RKO (cell line): ENCODE measurements at places on chromosomes 1 and 21.

DNA sequence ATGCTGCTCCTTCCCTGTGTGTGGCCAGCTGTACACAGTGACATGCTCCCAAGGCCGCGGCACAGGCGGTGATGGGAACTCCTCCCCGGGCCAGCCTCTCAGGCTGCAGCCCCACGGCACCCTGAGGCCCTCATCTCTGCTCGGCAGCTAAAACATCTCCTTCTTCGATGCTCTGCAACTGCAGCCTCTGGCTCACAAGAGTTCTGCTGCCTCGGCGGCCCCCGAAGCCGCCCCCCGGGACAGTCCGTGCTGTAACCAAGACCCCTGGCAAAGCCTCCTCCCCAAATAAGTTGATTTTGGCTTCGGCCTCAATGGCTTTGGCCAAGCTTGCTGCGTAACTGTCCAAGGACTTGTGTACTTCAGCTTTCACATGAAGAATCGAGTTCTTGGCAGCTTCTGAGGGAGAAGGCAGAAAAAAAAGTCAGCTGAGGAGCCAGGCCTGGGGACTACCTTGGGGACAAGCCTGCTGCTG is 51.3 kb downstream of the GPR161 start:
- DNase-seq: no peak

DNA sequence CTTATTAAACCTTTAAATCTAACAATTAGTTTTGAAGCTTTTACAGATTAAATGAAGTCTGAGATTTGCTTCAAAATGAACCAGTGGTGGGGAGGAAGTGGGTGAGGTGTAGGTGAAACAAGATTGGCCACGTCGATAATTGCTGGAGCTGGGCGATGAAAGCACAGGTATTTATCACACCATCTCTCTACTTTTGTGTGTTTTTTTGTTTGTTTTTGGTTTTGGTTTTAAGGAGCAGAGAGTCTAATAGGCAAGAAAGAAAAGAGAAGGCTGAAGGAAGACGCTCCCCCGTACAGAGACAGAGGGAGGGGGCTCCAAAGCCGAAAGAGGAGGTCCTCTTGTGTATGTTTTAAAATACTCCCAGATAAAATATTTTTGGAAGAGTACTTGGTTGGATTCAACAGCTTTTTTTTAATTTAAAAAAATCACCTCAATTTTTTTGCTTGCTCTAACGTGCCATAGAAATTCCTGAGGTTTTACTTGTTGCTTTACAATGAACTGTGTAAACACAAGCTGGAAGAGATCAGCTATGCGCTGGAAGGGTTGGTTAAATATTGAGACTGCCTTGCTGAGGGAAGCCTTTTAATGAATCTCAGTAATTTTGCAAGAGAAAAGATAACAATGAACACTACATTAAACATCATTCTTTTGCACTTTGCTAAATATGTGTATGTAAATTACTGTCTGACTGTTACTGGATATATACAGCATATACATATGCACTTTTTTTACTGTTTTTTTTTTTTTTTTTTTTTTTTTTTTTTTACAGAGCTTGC is 6.7 kb upstream of the LGALS8 start:
- DNase-seq: no peak

DNA sequence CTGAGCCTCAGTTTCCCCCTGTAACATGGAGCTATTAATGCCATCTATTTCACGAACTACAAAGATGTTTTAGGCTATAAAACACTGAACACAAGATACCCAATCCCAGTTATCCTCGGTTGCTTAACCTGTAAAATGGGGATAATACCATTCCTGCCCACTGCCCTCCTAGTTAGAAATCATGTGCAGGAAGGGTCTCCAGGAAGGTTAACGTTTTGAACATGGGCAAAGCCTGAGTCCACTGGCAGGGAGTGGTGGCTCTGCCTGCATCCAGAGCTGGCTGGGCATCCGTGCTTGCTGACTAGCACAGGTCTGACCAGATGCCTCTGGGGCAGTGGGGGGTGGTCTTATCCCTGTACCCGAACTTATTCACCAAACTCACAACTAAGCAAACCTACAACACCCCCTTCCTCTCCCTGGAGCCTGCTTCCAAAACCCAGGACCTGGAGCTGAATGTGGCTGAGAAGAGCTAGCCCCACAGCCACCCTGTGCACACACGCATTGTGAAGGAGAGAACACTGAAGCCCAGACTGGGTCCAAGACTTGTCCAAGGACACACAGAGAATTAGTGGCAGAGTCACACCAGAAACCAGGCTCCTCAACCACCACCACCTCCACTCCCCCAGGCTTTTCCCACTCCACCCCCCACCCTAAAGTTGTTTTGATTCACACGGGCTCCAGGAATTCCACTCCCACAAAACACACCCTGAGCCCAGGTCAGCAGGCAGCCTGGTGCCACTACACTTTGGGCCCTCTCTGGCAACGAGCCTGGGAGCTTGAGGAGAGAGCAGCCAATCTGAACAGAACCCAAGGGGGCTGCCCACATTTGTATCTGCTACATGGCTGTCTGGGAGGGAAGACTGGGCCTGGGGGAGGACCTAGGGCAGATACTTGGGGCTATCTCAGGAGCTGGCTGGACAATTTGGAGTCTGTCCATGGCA is 1.6 kb downstream of the E2F2 start:
- peak; percentile 48 for DNase-seq

DNA sequence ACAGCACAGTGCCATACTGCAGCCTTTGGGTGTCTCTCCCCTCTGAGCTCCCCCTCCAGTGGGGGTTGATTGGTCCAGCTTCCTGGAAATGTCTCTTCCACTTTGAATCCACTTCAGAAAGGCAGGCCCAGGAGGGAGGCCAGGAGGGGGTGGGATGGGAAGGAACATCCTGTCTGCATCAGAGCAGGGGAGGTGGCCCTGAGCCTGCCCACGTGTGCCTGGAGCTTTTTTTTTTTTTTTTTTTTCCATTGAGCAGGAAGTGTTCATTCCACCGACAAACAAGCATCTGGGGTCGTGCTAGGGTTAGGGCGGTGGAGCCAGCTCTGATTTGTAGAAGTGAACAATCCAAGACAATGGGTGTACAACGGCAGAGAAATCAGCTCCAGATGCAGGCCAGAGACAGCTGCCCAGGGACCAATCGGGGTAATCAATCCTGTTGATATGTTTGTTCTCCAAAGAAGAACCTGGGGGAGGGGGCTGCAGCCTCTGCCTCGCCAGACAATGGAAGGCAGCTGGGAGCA is 93.3 kb downstream of the SSBP3 start:
- DNase-seq: no peak

GRCh38 chr1:114669562-114670082 is at the start of gene DENND2C:
TSS of gene DENND2C (minus strand) at chr1:114670049. CDS start at chr1:114625984, 44,065 bp downstream.
- DNase-seq: no peak

DNA sequence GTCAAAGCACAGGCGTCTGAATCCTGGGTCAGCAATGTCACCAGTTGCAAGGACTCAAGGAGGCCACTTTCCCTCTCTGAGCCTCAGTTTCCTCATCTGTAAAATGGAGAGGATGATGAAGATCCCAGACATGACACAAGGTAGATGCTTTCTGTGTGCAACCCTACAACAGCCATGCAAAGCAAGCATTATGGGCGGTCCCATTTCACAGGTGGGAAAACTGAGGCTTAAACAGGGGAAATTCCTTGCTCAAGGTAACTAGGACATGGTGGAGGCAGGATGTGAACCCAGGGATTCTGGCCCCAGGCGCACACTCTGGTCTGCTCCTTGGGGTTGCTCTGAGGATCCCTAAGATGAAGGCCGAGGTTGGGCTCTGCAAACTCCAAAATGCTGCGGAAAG is 311.0 kb downstream of the PTPRU start:
- DNase-seq: no peak

DNA sequence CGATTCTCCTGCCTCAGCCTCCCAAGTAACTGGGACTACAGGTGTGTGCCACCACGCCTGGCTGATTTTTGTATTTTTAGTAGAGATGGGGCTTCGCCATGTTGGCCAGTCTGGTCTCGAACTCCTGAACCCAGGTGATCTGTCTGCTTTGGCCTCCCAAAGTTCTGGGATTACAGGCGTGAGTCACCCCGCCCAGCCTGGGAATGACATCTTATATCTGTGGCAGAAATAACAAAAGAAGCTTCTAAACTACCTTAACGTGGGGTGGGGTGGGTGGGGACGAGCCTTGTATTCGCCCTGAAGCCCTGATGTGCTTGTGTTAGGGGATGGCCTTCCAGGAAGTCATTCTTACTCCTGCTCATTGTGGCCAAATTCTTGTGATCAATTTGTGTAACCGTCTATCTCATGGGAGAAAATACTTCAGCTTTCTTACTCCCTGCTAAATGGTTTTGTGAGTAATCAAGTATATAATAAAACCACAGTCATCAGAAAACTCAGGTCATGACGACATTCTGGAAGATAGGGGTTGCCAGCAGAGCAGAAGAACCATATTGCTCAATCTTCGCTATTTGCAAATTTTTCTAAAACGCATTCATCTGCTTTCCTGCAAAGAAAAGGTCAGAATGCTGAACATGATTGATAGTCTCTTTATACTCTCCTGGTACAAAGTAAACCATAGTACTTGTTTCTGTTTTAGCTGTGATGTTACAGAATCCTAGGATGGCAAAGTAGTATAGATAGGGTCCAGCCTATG is 63.2 kb downstream of the DIRAS3 start:
- no peak for DNase-seq

- DNase-seq: no peak
Observed at GRCh38 chr1:171645553-171646248, 6.8 kb downstream of the MYOC start.

DNA sequence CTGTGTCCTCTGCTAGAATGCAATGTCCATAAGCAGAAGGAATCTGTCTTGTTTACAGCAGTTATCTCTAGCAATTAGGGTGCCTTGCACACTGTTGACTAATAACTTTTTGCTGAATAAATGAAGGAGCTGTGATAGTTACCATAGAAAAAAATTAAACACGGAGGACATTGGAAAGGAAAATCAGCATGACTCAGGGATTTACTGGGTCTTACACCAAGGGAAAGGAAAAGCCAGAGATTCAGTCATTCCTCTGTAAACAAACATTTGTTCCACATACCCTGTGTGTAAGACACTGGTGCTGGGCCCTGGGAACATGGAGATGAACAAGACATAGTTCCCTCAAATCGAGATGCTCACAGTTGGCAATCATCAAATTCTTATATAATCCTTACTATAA is 183.3 kb downstream of the PTGER3 start:
- DNase-seq: no peak

- DNase-seq: no peak
Observed at GRCh38 chr1:5880630-5881405, 111.4 kb downstream of the NPHP4 start.

DNA sequence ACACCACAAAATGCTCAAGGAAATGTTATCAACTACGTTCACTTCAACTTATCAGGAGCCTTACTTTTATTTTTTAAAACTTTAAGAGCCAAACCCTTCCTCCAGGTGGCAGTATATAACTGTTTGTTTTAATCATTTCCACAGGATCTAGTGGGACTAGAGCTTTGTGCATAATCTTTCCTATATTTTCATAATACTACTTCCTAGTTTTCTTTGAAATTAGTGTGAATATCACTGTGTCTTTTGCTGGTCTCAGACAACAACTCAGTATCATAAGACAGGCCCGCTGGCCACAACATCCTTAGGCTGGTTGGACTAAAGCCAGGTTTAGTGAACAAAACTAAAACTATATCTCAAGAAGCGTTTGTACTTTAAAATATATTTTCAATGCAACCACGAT is 145.5 kb downstream of the TIAM1 start:
- peak; percentile 60 for DNase-seq

DNA sequence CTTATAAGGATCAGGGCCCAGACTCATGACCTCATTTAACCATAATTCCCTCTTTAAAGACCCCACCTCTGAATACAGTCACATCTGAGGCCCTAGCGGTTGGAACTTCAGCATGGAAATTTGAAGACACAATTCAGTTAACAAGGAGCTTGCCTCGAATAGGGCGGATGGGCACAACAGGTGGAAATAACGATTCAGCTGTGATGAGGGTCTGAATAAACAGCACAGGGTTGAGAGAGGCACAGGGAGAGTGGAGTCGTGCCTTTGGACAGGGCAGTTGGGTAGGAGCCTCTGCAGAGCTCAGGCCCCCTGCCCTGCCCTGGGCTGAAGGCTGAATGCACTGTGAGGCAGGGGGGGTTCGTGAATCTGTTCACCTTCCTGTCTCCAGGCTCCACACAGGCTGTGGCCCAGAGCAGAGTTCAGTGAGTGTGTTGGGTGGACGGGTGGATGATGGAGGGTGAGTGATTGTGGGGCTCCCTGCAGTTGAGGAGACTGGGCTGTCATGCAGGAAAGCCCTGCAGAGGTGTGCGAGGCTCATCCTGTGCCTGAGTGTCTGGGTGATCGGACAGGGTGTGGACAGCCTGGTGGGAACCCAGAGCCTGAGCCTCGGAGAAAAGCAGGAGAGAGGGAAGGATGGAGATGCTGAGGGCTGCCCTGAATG is 243.1 kb downstream of the FOXD2 start:
- DNase-seq: no peak

- no peak for DNase-seq
Observed at GRCh38 chr1:29240400-29240837, 4.1 kb downstream of the PTPRU start.

GRCh38 chr1:209628618-209629299 is 23.5 kb downstream of the LAMB3 start:
- no peak for DNase-seq

GRCh38 chr1:27102134-27102706 is 52.7 kb downstream of the SLC9A1 start:
- no peak for DNase-seq

DNA sequence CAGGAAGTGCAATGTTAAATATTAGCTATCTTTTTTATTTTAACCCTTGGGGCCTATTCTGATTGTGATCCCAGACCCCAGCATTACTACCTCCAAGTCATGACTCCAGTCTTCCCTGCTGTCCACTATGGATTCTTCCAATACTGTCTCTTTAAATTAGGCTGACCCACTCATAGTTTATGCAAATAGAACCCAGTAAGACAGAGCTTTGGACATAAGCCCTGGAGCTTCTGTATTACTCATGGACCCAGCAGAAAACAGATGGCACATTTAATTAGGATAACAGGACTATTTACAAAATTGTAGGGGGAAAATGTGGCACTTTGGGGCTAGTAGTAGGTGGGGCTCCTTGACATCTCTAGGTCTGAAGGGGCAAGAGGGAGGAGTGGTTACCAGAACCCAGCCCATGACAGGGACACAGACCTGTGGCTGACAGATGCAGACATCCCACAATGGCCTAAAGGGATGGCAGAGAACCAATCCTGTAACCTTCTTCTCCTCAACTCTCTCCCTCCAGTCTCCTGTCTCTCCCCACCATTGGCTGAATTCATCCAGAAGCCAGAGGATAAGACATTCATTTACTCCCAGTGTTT is 233.5 kb downstream of the OMA1 start:
- no peak for DNase-seq

- no peak for DNase-seq
Observed at GRCh38 chr1:7896994-7897393, 43.6 kb downstream of the TNFRSF9 start.

DNA sequence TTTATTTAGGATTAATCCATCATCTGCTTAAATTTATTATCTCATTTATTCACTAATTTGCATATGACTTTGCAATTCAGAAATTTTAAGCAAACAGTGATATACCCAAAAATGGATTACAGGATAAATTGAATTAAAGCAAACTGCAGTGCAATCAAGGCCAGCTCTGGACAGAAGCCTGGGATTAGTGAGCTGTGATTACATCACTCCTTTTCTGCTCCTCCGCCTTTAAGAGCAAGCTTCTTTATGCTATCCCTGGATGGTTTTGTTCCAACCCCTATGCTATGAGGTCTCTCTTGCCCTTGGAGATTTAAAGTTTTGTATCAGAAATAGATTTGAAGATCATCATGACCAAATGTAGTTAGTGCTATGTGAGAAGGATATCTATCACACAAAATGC is 32.6 kb downstream of the GPR52 start:
- DNase-seq: no peak
